HT-29 (cell line): ENCODE measurements at places on chromosomes 7 and 10.
A peak's percentile ranks its signal among the peaks of the same experiment; 100 is the strongest.

GRCh38 chr7:6015917-6016652, 7.0 kb downstream of the AIMP2 start:
- no peak for DNase-seq

DNA sequence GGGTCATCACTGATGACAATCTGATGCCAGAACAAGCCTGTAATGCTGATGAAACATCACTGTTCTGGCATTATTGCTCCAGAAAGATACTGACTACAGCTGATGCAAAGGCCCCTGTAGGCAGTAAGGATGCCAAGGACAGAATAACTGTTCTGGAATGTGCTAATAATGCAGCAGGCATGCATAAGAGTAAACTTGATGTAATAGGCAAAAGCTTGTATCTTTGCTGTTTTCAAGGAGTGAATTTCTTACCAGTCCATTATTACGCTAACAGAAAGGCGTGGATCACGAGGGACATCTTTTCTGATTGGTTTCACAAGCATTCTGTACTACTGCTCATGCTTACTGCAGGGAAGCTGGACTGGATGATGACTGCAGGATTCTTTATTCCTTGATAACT, 18.7 kb downstream of the LCOR start:
- DNase-seq = no peak

GRCh38 chr7:1284743-1285458, 52.2 kb downstream of the UNCX start:
- no peak for DNase-seq

- no peak for DNase-seq
Observed at GRCh38 chr7:46681865-46682503, 760.9 kb upstream of the IGFBP3 start.

DNA sequence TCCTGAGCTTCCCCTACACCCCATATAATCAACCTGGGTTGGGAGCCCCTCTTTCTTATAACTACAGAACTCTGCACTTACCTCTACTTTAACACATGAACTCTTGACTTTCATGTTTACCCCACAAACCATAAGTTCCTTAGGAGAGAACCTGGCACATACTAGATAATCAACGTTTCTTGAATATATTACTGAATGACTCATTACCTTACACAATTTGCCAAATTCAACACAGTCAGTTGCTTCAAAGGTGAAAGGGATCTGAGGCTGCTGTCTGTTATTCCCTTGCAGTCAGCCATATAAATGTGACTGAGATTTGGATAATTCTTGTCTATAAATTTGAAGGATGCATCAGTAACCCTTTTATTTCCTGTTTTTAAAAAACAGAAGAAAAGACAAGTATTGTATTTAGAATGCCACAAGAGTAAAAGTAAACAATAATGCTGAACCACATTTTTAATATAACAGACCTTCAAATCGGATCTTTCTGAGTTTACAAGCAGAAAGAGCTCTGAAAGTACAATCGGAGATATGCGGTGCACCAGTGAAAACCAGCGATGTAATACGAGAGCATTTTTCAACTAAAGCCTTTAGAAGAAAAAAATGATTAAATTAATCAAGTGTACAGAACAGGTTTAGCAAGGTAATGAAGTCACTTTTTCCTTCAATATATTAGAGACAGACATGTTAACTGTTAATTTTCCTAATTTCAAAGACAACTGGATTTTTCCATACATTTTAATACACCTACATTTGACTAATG, 29.5 kb upstream of the LRRC17 start:
- peak; percentile 74 for DNase-seq

DNA sequence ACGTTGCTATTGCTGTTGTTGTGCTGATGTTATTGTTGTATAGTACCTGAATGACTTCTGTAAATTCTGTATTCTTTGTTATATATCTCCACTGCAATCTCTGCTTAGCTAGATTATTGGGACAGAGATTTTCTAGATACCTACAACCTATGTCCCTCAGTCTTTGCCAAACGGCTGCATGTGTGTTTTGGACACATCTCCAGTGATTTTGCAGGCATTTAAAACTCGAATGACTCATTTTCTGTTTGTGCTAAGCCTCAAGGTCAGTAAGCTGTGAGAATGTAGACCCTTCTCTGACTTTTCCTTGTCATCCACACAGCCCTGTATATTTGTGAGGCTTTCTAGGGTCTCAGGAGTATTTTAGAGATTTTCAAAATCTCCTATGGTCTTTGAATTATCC, 410.7 kb downstream of the POM121L12 start:
- no peak for DNase-seq

GRCh38 chr7:47366960-47367359, 215.0 kb downstream of the TNS3 start:
- DNase-seq = no peak

GRCh38 chr10:123804716-123805115, 86.9 kb downstream of the CPXM2 start:
- DNase-seq = no peak

GRCh38 chr7:94832051-94832450, 75.3 kb upstream of the PPP1R9A start:
- DNase-seq = no peak

- DNase-seq = no peak
Observed at GRCh38 chr7:40531956-40532355, 397.2 kb downstream of the SUGCT start.

DNA sequence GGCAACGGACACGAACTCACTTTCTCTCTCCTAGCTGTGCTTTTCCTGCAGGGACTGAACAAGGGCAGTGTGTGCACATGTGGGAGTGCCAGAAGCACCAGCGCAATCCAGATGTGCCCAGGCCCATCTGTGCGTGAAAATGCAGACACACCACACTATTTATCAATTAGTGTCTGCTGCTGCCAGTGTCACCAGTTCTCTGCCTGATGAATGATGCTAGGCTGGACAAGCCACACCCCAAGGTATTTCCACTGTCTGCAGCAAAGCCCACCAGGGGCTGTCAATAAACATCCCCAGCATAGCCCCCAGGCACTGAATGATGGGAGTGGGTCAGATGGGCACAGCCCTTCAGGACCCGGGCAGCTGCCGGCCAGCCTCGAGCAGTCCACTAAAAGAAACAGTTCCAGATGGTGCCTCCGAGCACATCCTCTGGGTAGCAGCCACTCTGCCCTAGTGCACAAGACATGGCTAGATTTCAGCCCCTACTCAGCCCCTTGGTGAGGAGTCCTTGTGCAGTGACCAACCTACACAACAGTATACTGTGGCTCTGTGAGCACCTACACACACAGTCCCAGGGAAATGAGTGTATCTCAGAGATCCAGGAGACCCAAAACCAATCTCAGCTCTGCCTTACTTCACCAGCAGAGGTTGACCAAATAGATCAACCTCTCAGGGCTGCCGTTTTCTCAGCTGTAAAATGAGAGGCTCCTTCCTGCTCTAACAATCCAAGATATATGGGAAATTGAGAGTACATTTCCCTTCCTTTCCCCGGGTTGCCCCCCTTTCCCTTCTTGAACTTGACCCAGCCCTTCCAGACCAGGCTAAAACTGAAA, 314.7 kb downstream of the PLXNA4 start:
- no peak for DNase-seq

DNA sequence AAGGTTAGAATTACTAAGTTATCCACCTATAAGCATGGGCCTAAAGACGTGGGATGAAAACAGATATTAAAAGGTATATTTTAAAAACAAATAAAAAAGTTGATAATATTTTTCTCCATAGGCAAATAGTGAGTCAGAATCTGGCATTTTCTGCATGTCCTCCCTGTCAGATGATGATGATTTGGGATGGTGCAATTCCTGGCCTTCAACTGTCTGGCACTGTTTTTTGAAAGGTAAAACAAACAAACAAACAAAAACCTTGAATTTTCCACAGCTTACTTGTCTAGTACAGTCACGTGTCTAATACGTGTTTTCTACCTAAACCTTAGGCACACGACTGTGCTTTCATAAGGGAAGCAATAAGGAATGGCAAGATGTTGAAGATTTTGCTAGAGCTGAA, 17.4 kb downstream of the HBP1 start:
- no peak for DNase-seq

DNA sequence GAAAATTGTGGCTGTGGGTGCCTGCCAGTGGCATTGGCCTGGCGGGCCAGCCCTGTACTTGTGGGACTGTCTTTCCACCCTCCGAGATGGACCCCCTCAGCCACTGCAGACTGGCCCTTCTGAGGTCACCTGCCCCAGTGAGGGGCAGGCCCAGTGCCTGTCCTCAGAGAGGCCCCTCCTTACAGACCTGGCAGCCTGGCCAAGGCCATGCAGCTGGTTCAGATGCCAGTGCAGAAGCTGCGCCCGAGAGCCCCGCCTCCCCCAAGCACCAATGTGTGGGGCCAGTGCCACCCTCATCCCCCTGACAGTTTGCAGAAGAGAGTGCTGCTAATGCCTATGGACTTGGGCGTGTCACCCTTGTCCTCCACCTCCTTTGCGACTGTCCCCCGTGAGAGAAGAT, 10.0 kb downstream of the ZNF316 start:
- no peak for DNase-seq

GRCh38 chr7:75928568-75928914, 13.6 kb downstream of the POR start:
- no peak for DNase-seq

DNA sequence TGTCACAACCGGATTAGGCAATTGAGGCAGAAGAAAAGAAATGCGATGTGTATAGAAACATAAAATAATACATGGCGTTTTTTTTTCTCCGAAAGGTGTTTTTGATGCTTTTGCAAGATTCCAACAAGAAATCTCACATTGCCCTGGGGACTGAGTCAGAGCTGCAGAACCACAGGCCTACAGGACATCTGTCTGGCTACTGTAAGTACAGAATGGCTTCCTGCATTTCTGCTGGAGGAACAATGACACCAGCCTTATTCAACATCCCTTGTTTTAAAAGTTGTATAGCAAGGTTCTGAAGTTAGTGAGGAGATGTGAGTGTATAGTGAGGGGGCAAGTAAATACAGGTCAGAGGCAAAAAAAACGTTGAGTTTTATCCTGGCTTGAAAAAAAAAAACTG, 256.4 kb downstream of the ABCA13 start:
- DNase-seq = no peak

GRCh38 chr10:133225707-133226191, 4.3 kb upstream of the UTF1 start:
- DNase-seq = no peak

GRCh38 chr7:78218051-78218450, 419.5 kb downstream of the PHTF2 start:
- no peak for DNase-seq

- no peak for DNase-seq
Observed at GRCh38 chr7:105649727-105650381, 68.6 kb upstream of the EFCAB10 start.

GRCh38 chr7:77827999-77828398, 29.4 kb downstream of the PHTF2 start:
- no peak for DNase-seq

DNA sequence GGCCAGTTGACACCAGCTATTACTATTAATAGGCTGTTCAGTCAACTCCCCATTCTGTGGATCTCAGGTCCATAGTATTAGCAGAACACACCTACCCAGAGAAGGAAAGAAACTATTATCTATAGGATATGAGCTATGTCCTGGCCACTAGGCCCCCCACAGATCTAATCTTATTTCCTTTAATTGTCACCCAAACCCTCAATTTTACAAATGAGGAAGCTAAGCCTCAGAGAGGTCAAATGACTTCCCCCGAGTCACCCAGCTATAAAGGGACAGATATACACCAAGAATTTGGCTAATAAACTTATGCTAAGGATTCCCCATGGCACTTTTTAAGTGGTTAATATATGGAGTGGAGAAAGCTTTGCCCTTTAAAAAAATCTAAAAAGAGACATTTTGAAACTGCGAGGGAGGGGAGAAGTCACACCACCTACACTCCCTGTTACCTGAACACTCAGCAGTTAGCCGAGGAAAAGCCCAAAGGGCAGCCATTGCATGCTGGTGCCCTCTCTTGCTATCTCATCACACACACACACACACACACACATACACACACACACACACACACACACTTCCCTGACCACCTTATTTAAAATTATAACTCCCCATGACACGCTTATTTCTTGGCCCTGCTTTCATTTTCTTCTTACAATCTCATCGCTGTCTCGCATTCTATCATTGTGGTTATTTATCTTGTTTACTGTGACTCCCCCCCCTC, 157.0 kb upstream of the ADO start:
- no peak for DNase-seq

- no peak for DNase-seq
Observed at GRCh38 chr7:14773729-14774271, 128.8 kb downstream of the DGKB start.

DNA sequence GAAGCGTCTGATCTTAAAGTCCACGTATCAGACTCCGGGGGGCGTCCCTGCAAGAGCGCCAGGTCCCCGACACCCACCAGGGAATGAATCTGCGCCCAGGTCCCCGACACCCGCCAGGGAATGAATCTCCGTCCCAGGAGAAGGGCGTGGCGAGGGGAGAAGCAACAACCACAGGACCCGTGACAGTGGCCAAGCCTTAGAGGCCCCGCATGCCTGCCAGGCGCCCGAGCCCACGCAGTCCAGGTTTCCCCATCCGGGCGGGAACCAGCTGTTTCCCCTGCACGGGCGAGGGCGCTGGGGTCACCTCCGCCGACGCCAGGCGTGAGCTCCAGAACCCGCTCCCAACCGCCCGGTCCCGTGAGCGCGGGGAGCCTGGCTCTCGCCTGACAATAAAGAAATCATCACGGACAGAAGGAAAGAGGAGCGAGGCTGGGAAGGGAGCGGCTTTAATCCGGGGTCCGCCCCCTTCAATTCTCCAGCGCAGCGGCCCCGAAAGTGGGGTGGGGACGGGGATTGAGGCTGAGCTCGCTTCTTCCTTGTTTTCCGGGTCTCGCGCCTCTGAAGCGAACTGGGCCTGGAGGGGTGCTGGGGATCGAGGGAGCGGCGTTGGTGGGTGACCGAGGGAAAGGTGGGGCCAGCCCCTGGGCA, 29.0 kb upstream of the BMS1 start:
- DNase-seq = no peak

DNA sequence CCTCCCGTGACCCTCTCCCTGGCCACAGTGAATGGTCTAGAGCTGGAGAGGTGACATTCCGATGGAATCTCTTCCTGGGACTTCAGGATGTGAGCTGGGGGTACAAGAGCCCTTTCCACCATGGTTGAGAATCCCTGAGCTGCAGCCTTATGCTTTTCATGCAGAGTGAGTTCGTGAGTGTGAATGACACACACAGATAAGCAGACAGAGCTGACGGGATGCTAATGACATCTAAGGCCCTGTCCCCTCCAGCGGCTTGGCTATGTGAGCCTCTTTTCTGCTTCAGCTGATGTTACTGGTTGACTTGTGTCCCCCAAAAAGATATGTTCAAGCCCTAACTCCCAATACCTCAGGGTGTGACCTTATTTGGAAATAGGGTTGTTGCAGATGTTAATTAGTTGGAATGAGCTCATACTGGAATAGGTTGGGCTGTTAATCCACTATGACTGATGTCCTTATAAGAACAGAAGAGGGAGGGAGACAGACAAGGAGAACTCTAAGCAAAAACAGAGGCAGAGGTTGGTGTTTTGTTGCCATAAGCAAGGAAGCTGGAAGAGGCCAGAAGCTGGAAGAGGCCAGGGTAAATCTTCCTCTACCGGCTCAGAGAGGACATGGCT, 111.1 kb upstream of the AFAP1L2 start:
- no peak for DNase-seq

DNA sequence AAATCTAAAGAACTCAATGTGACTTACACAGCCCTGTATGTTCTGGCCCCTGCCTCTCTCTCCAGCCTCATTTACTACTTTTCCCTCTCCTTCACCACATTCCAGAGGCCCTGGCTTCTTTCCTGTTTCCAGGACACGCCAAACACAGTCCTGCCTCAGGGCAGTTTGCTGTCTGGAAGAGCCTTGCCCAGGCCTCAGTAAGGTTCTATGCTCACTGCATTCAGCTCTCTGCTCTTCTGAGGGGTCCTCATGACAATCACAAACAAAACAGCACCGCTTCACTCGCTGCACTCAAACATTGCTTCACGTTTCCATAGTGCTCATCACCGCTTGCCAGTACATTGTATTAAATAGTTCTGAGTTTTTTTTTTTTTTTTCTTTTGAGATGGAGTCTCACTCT, 35.1 kb upstream of the GARS1 start:
- no peak for DNase-seq
